ENCODE measurements at places on chromosomes 3 and 15.

GRCh38 chr3:189952272-189952671, 168.4 kb downstream of the P3H2 start:
- DNase-seq = no peak

- DNase-seq = no peak
Observed at GRCh38 chr3:150490277-150490986, 55.9 kb downstream of the SERP1 start.

GRCh38 chr15:41568350-41569017, 9.5 kb downstream of the TYRO3 start:
- no peak for DNase-seq

DNA sequence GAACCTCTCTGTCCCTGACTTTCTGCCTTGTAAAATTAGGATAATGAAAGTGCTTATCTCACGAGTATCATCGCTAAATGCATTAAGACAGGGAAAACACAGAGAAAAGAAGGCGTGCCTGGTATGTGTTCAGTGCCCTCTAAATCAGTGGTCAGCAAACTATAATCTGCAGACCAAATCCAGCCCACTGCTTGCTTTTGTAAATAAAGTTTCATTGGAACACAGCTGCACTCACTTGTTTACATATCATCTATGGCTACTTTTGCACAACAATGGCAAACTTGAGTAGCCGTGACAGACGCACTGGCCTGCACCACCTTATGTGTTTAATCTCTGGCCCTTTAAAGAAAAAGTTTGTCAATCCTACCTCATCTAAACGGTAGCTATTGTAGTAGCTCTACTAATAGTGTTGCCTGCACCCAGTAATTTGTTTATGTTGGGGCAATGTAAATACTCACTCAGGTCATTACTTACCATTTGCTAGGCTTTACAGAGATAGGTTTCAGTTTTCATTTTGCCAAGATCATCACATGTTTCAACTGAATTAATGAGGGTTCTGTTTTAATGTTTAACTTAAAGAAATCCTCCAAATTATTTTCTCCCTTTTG, 229.4 kb downstream of the FEZF2 start:
- DNase-seq = no peak

GRCh38 chr3:164507886-164508285, 570.4 kb downstream of the SI start:
- DNase-seq = no peak

GRCh38 chr3:185399737-185400667, 37.1 kb downstream of the MAP3K13 start:
- no peak for DNase-seq

- DNase-seq = no peak
Observed at GRCh38 chr3:5020242-5020722, 41.0 kb downstream of the BHLHE40 start.
